Tongue (tissue), 3 donors: ENCODE measurements at places on chromosomes 3 and 15. TPM values are rescaled to one million over a fixed set of nuclear protein-coding genes. Genes with fewer than 3 reads are reported as not detected.
A peak's percentile ranks its signal among the peaks of the same experiment; 100 is the strongest.

DNA sequence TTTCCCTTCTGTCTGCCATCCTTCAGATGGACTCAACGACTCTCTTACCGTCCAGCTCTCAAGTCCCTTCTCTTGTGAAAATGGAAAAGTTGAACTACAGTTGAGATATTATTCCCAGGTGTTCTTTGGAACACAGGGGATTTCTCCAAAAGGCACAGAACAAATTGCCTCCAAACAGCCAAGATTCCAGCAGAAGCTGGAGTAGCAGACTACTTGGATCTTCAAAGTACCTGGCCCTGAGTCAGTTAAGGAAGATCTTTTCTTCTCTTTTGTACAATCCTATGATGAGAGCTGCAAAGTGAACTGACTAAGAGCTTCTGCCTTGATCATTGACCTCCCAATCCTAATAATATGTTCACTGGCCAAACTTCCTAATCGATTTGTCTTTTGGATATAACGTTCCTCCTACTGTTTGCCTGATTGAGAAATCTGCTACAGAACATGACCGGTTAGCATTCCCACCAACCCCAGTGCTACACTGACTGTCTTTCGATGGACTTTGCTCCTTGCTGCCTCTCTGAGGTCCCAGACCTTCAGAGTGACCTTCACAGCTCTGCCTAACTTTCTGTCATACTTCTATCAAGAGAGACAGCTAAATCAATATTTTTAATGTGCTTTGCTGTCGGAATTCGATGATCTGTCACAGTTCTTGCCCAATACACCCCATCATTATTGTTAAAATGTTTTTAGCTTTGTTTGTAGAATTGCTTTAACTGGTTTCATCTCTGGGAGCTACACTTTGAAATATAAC is 21.9 kb downstream of the PAQR9 start:
- no peak for DNase-seq

DNA sequence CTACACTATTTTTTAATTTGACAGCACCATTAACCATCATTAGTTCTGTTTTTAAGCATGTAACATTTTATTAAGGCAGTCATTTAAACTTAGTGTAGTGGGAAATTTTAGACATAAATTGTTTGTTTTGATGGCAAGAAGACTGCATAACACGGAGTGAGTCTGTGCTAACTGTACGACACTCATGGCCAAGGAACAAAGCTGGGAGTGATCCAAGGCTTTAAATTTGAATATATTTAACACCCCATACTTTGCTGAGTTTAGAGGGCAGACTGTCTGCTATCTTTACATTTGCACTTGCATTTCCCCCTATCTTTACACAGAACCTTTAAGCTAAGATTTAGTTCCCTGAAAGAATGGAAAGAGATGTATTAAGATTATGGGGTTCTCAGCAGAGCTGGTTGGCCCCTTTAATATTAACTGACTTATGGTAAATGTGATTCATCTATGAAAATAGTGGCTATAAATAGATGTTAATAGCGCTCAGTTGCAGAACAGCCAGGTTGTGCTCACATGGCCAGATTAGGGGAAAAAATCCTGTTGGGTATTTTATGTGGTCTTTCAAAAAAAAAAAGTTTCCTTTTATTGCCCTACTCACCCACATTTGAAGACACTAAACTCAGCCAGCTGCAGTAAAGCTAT is 120.7 kb downstream of the CMSS1 start:
- DNase-seq = no peak

Gene AADACL2
- total RNA-seq = 2.7 TPM

GRCh38 chr3:42600958-42601675 is 631 bp downstream of the NKTR start:
- peak; percentile 77 for DNase-seq

Gene GASK1A
- 11.2 TPM for total RNA-seq

DNA sequence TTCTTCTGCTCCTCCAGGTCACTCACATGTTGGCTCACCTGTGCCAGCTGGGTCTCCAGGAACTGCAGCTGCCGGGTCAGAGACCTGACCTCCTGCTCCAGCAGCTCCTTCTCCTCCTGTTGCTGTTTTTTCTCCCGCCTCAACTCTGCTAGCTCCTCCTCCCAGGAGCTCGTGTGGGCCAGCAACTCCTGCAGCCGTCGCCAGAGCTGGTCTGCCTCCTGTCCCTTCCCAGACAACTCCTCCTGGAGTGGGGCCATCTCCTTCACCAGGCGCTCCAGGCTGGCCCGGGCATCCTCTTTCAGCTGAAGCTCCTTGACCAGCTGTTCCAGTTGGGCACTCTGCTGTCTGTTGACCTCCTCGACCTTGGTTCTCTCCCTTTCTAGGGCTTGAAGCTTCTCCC is 24.5 kb downstream of the CXCR6 start:
- DNase-seq = peak; percentile 34

GRCh38 chr3:47681016-47681415 is 100.7 kb downstream of the SMARCC1 start:
- DNase-seq = no peak

GRCh38 chr3:168865022-168865551 is 769.4 kb upstream of the GOLIM4 start:
- DNase-seq = peak; percentile 60

DNA sequence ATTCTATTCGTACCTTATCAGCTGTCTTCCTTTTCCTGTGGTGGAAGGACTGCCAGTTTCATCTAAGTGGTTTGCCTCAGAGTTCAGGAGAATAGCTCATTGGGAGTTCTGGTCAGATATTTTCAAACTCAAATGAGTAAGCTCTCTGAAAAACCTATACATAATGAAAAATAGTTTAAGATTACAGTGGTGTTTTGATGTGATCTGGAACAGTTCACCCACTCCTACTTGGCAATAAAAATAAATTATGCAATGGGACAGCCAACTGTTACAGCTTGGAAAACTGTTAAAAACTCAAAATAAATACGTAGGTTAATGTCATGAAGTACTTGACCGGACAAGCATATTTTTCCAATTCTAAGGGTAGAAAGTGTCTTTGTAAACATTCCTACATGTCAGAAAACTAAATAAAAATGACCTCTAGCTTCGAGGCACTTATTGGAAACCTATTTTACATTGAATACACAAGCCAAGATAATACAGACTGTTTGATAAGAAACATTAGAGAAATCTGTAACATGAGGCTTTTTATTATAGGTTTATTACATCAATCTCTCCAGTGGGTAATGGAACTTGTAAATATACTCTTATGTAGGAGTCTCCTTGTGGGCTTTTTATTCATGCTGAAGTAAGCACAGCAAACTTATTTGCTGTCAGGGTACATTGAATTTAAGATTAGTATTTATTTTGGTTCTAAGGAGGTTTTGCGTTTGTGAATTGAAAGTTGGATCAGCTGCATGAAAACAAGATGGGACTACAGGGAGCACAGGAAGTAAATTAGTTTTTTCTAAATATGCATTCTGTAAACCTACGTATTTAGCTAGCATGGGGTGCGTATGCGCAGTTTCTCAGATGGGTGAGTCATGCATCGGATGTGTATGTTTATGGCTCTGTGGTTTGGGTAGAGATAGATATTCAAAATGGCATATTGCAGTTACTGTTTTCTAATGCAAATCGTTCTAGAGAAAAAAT is 453.1 kb downstream of the IL5RA start:
- peak; percentile 17 for DNase-seq

GRCh38 chr3:124660599-124660998 is 69.7 kb upstream of the UMPS start:
- DNase-seq = no peak

GRCh38 chr15:74549816-74550215 is 8.8 kb downstream of the ARID3B start:
- DNase-seq = no peak

GRCh38 chr3:3606321-3606720 is 192.9 kb upstream of the LRRN1 start:
- DNase-seq = peak; percentile 49

DNA sequence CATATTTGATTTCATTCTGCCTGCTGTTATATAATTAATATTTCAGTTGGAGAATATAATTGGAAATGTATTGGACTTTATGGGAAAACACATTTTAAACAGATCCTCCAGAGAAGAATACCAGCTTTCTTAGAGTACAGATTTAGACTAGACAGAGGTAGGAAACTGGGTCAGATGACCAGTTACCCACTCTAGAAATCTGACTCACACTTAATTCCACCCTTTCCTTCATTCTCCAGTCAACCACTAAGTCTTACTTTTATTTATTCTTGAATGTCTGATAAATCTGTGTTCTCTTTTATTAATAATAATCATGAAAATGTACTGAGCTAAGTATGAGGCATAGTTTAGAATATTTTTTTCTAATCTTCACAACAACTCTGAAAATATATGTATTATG is 110.7 kb downstream of the LRRC49 start:
- DNase-seq = no peak

DNA sequence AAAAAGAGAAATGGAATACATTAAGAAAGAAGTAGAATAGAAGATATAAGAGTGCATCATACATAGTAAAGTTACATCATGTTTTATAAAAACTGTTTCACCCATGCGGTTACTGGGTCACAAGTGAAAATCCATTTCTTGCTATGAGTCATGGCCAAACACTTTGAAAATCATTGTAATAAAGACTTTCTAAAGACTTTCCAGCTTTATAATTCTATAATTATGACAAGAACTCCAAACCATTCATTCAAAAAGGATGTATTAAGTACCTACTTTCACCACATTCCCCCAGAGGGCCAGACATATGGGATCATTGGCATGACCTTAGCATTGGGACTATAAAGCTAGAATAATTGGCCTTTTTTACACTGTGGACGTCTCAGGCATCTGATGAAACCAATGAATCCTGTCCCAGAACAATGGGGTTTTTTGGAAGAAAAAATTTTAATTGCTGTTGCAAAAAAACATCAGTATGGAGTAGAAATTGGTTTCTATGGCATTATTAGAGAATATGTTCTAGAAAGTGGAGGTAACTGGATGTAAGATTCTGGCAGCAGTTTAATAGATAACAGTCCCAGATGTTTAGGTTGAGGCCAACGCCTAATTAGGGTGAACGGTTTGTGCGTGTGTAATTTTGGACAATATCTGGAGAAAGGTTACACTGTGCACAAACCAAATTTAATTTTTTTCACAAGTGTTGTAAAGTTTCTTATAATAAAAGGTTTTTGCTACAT is 3.3 kb upstream of the SKIC8 start:
- no peak for DNase-seq
